NCI-H524 treated with DMSO at 0.1 percent for 48 hours (cell line): ENCODE measurements at places on chromosomes 16 and 17.

DNA sequence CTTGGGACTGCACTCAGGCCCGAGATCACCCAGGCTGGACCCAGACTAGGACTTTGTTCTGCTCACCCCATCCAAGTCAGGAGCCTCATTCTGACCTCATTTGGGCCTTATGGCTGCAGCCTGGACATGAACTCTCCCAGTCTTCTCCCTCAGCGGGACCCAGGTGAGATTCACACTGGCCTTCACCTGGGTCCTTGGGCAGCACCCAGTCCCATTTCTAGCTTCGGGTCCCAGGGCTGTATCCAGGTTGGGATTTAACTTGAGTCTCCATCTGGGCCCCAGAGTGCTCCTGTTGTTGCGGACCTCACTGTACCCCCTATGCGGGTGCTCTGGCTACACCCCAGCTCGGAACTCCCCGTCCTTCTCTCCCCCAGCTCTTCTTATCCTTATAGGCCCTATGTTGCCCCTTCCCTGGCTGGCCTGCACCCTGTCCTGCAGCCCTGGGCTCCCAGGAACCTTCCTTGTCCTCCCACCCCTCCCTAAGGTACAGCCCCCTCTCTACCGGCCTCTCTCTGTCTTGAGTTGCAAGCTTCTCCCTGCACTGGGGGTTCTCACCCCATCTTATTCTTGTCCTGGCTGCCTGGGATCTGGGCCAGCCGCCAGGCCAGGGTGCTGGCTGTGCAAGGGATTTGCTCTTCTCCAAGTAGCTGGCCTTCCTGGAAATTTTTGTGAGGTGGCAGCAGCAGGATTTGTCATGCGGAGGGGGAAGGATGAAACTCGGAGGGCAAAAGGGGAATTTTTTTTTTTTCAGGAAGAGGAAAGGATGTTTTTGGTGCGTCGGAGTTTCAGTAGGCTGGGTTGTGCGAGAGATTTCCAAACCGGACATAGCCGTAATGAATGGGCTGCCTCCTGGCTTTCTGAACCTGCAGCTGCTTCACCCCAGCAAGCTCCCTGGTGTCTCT, 904 bp downstream of the MAP2K3 start:
- no peak for DNase-seq

DNA sequence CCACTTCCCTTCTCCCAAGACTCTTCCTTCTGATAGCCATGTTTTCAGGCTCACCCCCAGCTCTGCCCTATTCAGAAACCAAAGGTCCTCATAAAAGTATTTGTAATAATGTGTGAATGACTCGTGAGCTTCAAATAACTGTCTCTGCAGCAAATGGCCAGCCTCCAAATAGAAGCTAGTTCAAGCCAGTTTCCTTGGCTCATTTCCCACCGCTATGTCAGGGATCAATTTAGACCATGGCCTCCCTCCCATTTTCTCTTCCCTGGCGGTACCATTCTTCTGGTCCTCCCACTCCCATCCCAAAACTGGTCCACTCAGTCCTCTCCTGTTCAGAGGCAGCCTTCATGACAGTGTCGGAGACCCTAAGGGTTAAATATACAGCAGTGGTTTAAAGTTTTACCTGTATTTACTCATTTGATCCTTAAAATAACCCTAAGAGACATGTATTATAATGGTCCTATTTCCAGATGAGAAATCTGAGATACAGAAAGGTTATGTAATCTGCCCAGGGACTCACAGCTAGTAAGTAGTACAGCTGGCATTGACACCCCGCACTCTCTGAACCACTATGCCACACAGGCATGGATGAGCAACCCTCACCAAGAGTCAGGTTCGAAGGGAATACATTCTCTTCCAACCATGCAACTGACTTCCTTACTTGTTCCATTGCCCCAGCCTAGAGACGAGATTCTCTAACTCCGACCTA, 42.9 kb downstream of the GAS7 start:
- no peak for DNase-seq

DNA sequence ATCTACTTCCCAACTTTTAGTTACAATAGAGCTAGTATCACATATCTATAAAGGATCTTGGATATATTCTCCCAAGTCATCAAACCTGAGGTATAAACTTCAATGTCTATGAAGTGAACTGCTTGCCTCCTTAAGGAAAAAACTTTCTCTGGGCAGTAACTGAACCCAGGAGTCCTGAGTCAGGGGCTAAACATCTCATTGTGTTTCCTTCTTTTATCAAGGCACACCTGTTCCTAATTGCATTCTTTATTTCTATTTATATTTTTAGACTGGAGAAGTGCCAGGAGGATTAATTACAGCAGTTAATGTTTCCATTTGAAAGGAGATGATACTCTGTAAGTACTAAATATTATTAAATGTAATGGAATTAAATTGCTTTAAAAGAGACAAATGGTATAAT, 98.6 kb downstream of the CDH8 start:
- DNase-seq = no peak

DNA sequence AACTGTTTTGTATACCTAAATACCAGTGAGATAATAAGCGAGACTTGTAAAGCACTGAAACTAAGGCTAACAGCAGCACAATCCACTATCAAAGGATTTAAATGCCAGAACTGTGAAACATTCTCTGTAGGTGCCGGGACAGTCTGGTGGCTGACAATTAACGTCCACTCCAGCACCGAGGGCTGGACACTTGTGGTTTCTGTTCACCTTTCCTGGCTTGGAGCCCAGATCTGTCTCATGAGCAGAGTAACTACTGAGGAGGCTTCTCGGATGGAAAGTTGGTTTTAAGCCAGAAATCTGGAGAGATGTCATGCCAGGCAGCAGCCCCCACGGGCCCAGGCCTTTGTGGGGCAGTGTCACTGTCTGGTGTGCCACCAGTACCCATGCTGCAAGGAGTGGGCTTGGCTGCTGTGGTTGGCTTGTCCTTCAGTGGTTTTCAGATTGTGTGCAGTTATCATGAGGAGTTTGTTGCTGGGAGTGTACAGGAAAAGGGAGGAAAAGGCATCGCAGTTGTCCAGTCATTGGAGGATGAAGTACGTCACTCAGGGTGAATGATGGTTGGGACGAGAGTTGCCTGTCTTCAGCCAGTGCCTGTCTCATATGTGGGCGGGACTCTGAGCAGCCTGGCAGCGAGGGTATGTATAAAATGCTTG, 35.5 kb downstream of the UBN1 start:
- DNase-seq = no peak

DNA sequence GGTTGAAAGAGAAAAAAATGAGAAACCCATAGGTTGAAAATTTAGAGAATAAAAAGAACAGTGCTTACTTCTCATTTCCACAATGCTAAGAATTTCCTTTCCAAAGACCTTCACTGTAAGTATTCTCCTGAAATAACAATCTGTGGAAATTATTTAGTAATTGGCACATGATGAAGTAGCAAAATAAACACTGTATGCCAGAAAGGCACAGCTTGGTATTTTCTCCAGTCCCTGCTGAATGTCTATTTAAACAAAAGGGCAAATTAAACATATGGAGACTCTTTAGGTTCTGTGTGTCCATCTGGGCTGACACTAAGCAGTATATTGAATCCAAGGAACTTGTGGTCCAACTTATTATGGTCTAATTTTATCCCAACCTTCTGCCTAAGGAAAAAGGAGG, 46.1 kb downstream of the CHCT1 start:
- peak; percentile 51 for DNase-seq
